ENCODE measurements at places on chromosomes 3 and 15. TPM values are rescaled to one million over a fixed set of nuclear protein-coding genes. Genes with fewer than 3 reads are reported as not detected.
A peak's percentile ranks its signal among the peaks of the same experiment; 100 is the strongest.

GRCh38 chr15:40282147-40282868 is 556 bp downstream of the ANKRD63 start:
- peaks cover 31% of the 10 kb centered on the region for H3K27me3 ChIP-seq
- no peaks in the 10 kb centered on the region for H3K36me3 ChIP-seq
- peak; percentile 69 for DNase-seq
- H3K4me1 ChIP-seq, result peaks cover 4% of the 10 kb centered on the region

DNA sequence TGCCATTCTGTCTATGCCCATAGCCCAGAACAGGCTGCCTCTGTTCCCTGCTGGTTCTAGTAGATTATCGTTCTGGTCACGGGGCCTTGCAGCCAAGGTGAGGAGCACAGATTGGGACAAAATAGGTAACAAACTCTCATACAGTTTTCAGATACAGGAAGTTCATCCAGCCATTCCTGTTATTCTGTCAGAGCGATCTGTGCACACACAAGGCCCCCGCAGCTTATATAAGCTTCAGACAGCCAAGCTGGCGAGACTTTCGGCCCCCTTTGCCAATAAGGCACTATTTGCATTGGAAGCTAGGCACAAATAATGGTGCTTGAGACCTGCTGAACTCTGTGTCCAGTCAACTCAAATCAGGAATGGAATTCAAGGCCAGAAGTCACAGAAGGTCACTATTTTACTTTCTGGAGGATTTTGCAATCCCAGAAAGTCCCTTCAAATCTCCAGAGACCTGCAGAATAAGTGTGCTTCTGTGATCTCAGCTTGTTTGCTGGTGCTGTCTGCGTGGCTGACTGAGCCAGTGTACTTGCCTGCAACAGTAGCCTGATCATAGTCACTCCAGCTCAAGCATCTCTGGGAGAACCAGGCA is 69.4 kb downstream of the BFSP2 start:
- DNase-seq, result no peak
- peaks cover 18% of the 10 kb centered on the region for H3K4me1 ChIP-seq
- no peaks in the 10 kb centered on the region for H3K27me3 ChIP-seq
- H3K36me3 ChIP-seq, result no peaks in the 10 kb centered on the region

- no peak for DNase-seq
- peaks cover 5% of the 10 kb centered on the region for H3K27me3 ChIP-seq
- H3K4me3 ChIP-seq, result no peak overlapping the region
- peaks cover 17% of the 10 kb centered on the region for H3K4me1 ChIP-seq
- peak overlapping the region; percentile 5 for H3K27ac ChIP-seq
Measured at GRCh38 chr3:108342837-108343486, 46.6 kb downstream of the HHLA2 start.

DNA sequence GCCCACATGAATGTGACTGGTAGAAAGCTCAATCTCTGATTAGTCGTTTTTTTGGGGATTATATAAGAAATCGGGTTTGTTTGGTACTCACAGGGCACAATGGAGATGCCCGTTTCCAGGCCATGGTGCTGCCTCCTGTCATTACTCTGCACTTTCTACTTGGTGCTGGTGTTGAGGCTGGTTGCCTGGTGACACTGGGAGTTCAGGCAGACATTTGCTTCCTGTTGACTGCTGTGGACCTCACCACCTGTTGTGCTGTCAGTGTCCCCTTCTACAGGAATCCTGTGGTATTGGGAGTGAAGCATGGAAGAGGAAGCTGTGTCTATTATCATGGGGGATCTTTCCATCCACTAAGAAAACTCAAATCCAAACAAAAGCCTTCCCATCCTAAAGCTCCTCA is 227.2 kb upstream of the TBL1XR1 start:
- H3K4me1 ChIP-seq, result peaks cover 53% of the 10 kb centered on the region
- no peak for DNase-seq
- peaks cover 3% of the 10 kb centered on the region for H3K36me3 ChIP-seq
- H3K27me3 ChIP-seq, result no peaks in the 10 kb centered on the region

DNA sequence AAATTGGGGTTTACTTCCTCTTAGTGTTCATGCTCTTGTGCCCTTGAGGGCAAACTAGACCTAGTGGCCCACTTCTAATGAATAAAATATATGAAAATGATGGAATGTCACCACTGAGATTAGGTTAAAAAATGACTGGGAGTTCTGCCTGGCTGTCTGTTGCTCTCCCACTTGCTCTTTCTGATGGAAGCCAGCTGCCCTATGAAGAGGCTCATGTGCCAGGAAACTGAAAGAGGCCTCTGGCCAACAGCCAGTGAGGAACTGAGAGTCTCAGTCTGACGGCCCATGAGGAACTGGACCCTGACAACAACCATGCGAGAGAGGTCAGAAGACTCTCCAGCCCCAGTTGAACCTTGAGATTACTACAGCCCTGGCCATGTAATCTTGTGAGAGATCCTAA is 107.1 kb upstream of the FHIT start:
- no peak overlapping the region for H3K27ac ChIP-seq
- H3K36me3 ChIP-seq, result no peaks in the 10 kb centered on the region
- peaks cover 8% of the 10 kb centered on the region for H3K27me3 ChIP-seq
- no peak overlapping the region for H3K4me3 ChIP-seq
- DNase-seq, result no peak

GRCh38 chr3:33919312-33920120 is 121.1 kb downstream of the PDCD6IP start:
- no peaks in the 10 kb centered on the region for H3K4me1 ChIP-seq
- H3K4me3 ChIP-seq, result no peak overlapping the region
- no peaks in the 10 kb centered on the region for H3K36me3 ChIP-seq
- peaks cover 2% of the 10 kb centered on the region for H3K27me3 ChIP-seq
- DNase-seq, result no peak
- no peak overlapping the region for H3K27ac ChIP-seq

- peak overlapping the region; percentile 95 for H3K4me3 ChIP-seq
- H3K27me3 ChIP-seq, result no peaks in the 10 kb centered on the region
- peaks cover 12% of the 10 kb centered on the region for H3K36me3 ChIP-seq
- peaks cover 33% of the 10 kb centered on the region for H3K4me1 ChIP-seq
- H3K27ac ChIP-seq, result peak overlapping the region; percentile 99
Measured at GRCh38 chr3:88149101-88149508, 654 bp upstream of the C3orf38 start.

DNA sequence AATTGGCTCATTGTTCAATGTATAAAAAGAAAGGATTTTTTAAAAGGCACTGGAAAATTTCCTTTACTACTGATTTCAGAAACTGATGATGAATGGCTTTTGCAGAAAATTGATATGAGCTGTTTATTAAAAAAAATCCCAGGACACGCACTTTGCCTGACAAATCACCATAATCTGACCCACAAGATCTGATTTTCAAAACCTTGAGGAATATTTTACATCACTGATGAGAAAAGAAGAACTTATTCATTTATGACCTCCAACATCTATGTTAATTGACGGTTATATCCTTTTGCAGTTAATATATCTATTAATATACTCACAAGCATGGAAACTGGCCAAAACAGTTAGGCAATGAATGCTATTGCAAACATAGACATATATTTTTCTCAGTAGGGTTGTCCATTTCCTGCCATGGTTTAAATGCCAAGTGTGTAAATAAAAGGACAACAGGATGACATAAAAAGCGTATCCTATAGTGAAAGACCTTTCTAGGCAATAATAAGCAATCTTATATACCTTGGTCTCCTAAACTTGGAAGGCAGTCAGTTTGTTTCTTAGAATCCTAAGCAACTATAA is 109.7 kb upstream of the SLC7A14 start:
- no peaks in the 10 kb centered on the region for H3K36me3 ChIP-seq
- H3K27ac ChIP-seq, result no peak overlapping the region
- H3K4me1 ChIP-seq, result peaks cover 12% of the 10 kb centered on the region
- no peak overlapping the region for H3K4me3 ChIP-seq

DNA sequence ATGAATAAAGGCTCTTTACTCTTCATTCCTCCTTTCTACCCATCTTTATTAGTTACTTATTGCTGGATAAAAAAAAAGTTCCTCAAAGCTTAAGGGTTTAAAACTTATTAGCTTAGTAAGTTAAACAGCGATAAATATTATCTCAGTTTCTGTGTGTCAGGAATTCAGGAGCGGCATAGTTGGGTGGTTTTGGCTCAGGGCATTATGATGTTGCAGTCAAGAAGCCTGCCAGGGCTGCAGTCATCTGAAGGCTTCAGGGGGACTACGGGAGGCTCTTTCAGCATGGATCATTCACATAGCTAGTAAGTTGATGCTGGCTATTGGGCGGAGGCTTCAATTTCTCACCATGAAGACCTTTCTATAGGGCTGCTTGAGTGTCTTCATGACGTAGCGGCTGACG is 1.9 kb upstream of the DLG1 start:
- H3K4me1 ChIP-seq, result peaks cover 14% of the 10 kb centered on the region
- no peak overlapping the region for H3K27ac ChIP-seq
- H3K4me3 ChIP-seq, result no peak overlapping the region
- H3K27me3 ChIP-seq, result peaks cover 22% of the 10 kb centered on the region

DNA sequence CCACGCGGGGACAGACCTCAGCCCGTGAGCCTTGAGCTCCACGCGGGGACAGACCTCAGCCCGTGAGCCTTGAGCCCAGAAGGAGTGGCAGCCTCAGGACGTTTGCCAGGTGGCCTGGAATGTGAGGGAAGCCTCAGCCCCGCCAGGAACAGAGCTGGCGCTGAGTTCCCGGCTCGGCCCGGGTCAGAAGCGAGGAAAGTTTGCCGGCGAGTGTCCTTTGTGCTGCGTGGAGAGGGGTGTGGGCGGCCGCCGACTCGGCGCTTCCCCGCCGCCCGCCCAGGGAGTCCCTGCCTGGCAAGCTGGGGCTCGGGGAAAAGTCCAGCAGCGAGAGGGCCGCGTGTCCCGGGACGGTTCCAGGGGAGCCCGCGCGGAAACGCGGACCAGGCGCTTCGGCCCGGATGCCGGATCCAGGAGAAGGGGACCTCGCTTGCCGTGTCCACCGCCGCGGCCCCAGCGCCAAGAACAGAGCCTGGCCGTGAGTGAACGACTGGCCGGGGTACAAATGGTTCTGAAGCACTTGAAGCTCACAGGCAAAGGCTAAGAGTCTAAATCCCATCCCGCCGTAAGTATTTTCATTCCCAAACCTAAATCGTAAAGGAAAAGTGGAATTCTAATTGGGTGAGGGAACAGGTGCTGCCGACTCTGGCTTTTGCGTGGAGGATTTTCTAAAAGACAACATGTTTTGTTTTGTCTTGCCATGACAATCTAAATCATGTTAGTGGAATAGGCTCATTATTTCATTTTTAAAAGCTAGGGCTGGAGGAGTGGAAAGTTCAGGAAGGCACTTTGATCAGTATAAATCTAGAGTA is 1.7 kb downstream of the LRRN1 start:
- no peak overlapping the region for H3K27ac ChIP-seq
- peaks cover 9% of the 10 kb centered on the region for H3K4me1 ChIP-seq
- peak; percentile 9 for DNase-seq

DNA sequence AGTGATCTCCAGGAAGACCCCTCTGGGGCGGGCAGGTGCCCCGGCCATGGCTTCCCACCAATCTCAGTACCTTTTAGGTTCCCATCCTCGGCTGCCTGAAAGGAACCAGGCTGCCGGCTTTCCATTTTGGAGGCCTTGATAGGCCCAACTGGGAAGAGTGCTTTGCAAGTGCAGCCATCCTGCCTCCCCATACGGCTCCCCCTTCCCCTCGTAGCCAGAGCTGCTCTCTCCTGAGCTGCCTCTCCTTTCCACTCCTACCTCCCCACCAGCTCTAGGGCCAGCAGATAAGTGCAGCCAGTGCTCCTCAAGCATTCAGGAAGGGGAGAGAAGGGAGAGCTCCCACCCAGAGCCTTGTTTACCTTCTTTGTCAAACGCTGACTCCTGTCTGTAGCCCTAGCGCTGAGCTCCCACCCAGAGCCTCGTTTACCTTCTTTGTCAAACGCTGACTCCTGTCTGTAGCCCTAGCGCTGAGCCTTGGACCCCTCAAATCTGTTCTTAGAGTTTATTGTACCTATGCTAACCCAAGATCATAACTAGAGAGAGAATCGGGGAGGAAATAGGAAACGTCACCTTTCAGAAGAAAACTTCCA is 133.0 kb downstream of the LRRK1 start:
- no peak for DNase-seq
- H3K27ac ChIP-seq, result no peak overlapping the region
- peaks cover 4% of the 10 kb centered on the region for H3K27me3 ChIP-seq
- H3K4me1 ChIP-seq, result no peaks in the 10 kb centered on the region
- no peaks in the 10 kb centered on the region for H3K36me3 ChIP-seq

DNA sequence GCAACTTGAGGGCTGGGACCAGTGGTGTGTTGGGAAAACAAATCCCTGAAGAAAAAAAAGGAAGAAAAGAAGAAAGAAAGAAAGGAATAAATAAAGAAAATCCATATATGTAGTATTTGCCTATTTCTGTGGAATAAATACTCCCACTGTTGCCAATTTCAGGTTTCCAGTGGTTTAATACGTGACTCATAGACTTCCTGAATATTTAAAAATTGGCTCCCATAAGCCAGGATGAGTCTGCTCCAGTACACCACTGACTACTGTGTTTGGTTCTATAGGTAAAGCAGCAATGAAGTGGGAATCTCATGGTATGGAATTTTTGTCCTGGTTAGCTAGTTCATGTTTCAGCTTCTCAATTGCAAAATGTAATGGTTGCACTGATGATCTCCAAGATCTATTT is 31.6 kb downstream of the PYDC2 start:
- no peaks in the 10 kb centered on the region for H3K4me1 ChIP-seq
- no peak for DNase-seq
- no peak overlapping the region for H3K4me3 ChIP-seq
- no peaks in the 10 kb centered on the region for H3K27me3 ChIP-seq
- H3K27ac ChIP-seq, result no peak overlapping the region

GRCh38 chr15:26873846-26874245 is 7.0 kb downstream of the GABRA5 start:
- peaks cover 8% of the 10 kb centered on the region for H3K27me3 ChIP-seq
- no peak for DNase-seq
- H3K27ac ChIP-seq, result no peak overlapping the region

GRCh38 chr15:90873998-90874605 is 5.7 kb downstream of the FURIN start:
- no peaks in the 10 kb centered on the region for H3K27me3 ChIP-seq
- H3K4me1 ChIP-seq, result peaks cover 39% of the 10 kb centered on the region
- DNase-seq, result peak; percentile 42
- peaks cover 79% of the 10 kb centered on the region for H3K36me3 ChIP-seq
- peak overlapping the region; percentile 79 for H3K27ac ChIP-seq
- peak overlapping the region; percentile 94 for H3K4me3 ChIP-seq

MAP1A gene
- total RNA-seq, result 1.3 TPM

TMEM207 gene
- not detected for total RNA-seq

CALML4 gene
- total RNA-seq, result 9.2 TPM

ZBBX gene
- not detected for total RNA-seq

COL6A6 gene
- not detected for total RNA-seq

Measured in activated CD4-positive, alpha-beta T cell treated with anti-CD3 and anti-CD28 coated beads for 36 hours (primary cell).